ENCODE measurements at places on chromosomes 7 and 10. TPM values are rescaled to one million over a fixed set of nuclear protein-coding genes. Genes with fewer than 3 reads are reported as not detected.

CALML3 gene
- not detected for total RNA-seq

POMZP3 gene
- total RNA-seq, result 1.5 TPM

ANXA8L1 gene
- not detected for total RNA-seq

ODAD2 gene
- total RNA-seq, result 0.14 TPM

AKR1C1 gene
- total RNA-seq, result 3.0 TPM

CFTR gene
- total RNA-seq, result 43.0 TPM
